ENCODE measurements at places on chromosomes 4 and X.
A peak's percentile ranks its signal among the peaks of the same experiment; 100 is the strongest.

DNA sequence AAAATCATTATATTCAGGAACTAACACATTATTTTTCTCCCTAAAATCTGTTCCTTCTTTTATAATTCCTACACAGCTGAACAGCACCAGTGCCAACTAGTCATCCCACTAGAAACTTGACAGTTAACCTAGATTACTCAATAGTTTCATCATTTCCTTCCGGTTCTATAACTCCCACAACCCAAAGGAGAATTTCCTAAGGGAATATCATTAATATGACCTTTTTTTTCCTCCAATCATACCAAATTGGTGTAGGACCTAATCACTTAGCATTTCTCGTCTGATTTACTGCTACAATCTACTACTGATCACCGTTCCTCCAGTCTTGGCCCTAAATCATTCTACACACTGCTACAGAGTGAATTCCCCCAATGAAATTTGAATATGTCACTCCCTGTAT lies 45.9 kb downstream of the WDFY3 start:
- DNase-seq, result no peak

DNA sequence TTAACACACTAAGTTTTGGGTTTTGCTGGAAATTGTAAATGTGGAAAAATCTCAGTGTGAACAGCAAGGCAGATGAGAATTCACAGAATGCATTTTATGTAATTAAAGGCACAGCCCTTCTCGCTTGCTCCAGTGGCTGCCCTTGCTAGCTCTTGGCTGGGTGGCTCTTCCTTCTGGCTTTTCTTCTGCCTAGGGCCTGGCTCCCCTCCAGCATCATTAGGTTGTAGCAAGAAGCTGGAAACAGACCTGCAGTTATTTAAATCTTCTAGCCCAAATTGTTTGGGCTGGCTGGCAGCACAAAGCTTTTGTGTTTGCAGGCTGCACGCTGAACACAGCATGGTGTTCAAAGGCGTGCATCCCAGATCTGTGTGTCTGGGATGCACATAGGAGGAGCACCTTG lies 56.5 kb downstream of the LIMCH1 start:
- DNase-seq, result no peak

- no peak for DNase-seq
These were observed 16.4 kb downstream of the OTC start for GRCh38 chrX:38368774-38369173.

DNA sequence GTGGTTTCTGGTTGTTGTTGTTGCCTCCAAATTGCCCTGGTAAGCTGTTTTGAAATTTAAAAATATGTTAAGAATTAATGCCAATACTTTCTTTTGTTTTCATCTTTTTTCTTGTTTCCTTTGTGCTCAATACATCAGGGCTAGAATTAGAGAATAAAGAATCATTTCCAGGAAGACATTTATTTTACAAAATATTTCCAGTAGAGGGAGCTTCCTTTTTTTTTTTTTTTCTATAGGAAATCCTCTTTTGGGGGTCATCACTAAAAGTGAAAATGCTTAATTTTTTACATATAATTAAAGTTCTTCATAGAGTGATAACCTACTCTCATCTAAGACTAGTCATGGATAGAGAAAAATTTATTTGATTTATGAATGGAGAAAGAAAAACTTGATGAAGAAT lies 2.4 kb downstream of the GLRA3 start:
- no peak for DNase-seq

DNA sequence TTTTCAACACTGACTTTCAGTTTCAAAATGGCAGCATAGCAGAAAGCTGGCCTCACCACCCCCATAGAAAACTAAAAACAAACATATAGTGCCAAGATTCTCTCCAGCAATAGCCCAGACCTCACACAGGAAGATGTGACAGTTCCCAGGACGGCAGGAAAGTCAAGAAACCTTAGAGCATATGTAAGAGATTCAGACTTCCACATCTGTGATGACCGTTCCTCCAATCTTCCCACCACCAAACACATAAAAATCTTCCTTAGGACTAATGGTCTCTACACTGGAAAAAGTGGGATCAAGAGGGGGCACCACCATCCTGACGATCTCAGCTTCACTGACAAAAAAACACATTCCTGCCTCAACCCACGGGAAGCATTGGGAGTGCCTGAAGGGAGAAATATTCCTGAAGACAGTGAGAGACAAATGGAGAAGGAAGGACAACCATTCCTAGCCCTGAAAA lies 134.1 kb upstream of the CPXCR1 start:
- no peak for DNase-seq

DNA sequence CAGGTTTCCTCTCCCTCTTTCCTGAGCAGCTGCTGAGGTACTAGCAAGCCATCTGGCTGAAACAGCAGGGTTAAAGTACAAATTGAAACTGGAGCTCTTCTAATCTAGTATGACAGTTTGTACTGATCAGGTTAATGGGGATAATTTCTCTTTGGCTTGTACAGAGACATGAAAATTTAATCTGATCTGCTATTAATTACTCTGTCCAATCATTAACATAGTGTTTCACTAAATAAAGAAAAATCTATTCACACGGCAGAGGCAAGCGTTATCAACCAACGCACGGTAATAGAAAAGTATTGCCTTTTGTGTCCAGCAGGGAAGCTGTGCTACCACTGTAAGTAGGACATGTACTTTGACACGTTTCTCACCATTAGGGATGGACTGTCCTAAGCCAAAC lies 71.1 kb downstream of the IGSF1 start:
- no peak for DNase-seq

- no peak for DNase-seq
These were observed 35.3 kb upstream of the GATB start for GRCh38 chr4:151796106-151796505.

DNA sequence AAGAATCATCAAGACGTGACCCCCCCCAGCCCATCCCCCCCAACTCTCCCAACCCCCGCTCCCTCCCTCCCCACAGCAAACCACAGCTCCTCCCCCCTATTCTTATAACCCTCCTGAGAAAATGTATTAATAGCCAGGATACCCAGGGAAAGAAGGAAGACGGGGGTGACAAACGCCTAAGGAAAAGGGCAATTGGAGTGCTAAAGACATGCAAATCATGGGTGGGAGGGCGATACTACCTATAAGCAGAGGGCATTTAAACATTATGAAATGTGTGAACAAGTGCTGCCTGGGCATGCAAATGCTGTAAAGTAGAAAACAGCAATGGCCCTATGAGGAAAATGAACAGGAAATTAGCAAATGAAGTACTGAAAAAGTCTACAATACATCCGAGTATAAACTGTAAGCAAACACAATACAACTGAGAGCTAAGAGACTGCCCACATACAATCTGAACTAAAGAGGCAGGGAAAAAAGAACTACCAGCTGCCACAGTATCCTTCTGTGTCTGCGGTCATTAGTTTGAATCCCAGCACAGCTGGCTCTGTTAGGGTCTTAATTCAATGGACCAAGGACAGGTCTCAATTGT lies 2.4 kb downstream of the CXXC4 start:
- peak; percentile 70 for DNase-seq

GRCh38 chrX:74506317-74507115 lies 85.2 kb downstream of the SLC16A2 start:
- DNase-seq, result no peak

GRCh38 chr4:173436149-173436579 lies 37.2 kb upstream of the SCRG1 start:
- no peak for DNase-seq

- DNase-seq, result peak; percentile 35
These were observed 79.3 kb downstream of the CLDN22 start for GRCh38 chr4:183240581-183241321.

- DNase-seq, result no peak
These were observed 45.1 kb upstream of the AADAT start for GRCh38 chr4:170134821-170135220.

DNA sequence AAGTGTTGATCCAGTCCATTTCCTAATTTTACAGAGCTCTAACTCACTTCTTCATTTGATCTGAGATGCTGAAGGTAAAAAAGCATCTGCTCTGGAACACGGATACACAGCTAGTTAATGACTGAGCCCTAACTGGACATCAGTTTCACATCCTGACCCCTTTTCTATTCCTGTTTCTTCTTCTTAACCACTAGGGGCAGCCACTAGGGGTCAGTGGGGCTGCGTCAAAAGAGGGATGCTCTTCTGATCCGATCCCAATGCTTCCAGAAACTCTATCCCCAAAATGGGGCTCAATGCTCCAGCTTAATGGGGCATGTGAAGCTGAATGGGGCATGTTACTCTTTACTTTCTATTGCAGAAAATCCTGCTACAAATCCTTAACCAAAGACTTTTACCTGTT lies 33.4 kb upstream of the PHKA2 start:
- peak; percentile 58 for DNase-seq

DNA sequence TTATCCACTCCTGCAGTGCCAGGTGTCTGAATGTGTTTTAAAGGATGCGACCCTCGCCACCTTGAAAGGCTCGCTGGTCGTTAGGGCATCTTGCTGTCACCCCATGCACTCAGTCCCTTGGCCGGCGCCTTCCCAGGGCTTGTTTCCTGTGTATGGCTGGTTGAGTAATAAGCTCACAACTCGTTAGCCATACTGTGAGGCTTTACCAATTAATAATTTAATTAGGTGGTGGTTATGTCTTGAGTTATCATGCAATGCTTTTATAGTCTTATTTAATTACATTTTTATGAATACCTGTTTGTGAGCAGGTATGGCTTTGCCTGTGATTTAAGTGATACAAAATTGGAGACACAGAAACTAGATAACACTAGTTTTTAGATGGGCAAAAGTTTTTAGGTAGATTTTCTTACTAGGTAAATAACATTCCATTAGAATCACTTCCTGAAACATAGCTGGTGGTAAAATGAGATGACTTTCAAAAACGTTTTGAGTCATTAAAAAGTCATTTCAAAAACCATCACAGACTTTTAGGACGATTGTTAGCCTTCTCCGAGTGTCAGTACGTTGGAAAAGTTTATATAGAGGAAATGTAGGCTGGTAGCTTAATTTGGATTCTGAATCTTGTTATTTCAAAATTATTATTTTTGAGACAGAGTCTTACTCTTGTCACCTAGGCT lies 18.2 kb downstream of the PTTG2 start:
- no peak for DNase-seq

- peak; percentile 80 for DNase-seq
These were observed 797 bp downstream of the CD99L2 start for GRCh38 chrX:150897421-150898320.

GRCh38 chr4:14894392-14895292 lies 107.6 kb upstream of the CPEB2 start:
- no peak for DNase-seq

DNA sequence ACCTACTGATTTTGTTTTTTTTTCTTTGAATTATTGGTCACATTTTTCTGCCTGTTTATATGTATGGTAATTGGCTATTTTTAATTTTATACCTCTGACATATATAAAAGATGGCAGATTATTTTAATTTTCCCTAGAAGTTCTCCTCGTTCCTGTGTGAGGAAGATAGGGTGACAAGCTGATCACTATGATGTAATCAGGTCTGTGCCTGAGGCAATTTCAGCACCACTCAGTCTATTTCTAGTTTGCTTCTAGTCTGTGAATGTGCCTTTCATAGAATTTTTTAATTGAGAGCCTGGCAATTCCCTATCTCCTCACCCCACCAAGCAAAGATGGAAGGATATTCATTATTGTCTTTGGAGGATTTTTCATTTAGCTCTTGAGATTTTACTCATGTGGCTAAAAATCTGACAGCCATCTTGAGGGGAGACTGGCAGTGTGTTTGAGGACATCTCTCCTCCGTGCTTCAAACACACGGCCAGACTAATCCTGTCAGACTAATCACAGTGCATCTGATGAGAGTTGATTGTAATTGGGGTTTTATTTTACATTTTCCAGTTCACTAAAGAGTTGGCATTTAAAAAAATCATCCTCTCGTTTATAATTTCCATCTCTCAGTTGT lies 500.3 kb downstream of the TRIML1 start:
- no peak for DNase-seq

- no peak for DNase-seq
These were observed 19.6 kb upstream of the LCORL start for GRCh38 chr4:18041114-18041513.

- no peak for DNase-seq
These were observed 70.7 kb upstream of the SH3RF1 start for GRCh38 chr4:169341490-169341889.

GRCh38 chr4:110501826-110502225 lies 25.9 kb downstream of the ENPEP start:
- no peak for DNase-seq

DNA sequence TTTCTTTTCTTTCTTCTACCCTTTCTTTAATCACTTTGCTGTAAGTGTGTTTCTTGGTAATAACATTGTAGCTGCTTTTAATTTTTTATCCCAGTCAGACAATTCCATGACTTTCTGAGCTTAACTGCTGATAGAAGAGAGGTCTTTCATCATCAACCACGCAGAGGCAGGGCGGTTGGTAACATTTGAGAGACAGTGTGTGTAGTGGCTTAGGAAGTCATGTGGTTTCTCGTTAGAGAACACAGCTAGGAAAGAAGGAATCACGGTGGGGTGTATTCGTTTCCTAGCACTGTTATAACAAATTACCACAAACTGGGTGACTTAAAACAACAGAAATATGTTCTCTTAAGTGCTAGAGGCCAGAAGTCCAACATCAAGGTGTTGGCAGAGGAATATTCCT lies 11.5 kb downstream of the PRPS2 start:
- DNase-seq, result no peak

GRCh38 chr4:140556372-140557085 lies 12.2 kb downstream of the UCP1 start:
- peak; percentile 19 for DNase-seq

GRCh38 chrX:14095702-14096101 lies 66.0 kb upstream of the GEMIN8 start:
- DNase-seq, result peak; percentile 67

Data from HAP-1 (cell line).